ENCODE measurements at places on chromosomes 13 and 19.

- no peak for DNase-seq
Measured at GRCh38 chr19:40270362-40271089, 14.6 kb downstream of the AKT2 start.

GRCh38 chr13:98175823-98176222, 1.2 kb downstream of the RNF113B start:
- no peak for DNase-seq

DNA sequence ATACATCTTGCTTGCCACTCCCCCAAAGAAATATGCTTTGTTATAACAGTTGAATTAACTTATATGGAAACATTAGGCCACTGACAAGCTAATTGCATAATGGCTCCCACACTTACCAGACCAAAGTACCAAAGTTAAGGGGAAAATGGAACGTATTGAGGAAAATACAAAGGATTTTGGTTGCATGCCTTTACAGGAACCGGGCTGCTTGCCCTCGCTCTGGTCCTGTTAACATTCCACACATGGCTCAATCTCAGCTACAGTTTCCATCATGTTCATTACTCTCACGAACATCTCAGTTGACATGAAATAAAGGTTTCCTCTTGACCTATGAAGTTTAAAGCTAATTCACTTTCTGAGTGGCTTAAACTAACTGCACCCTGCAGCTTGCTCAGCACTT, 220.7 kb upstream of the RXFP2 start:
- DNase-seq = no peak

GRCh38 chr19:1624458-1624857, 19.2 kb upstream of the UQCR11 start:
- peak; percentile 78 for DNase-seq

GRCh38 chr19:4597278-4597974, 37.9 kb upstream of the SEMA6B start:
- no peak for DNase-seq

DNA sequence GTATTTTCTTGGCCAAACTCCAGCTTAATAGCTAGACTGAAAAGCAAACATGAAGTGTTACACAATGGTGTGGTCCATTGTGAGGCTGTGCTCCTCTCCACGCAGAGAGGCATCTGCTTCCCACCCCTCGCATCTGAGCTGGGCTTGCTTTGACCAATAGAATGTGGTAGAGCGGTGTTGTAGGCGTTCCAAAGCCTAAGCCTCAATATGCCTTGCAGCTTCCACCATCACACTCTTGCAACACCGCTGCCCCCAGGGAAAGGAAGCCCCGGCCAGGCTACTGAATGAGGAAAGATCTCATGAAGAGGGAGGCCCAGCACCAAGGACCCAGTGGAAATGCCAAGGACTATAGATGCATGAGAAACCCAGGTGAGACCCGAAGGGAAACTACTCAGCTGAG, 9.4 kb downstream of the FLT1 start:
- DNase-seq = no peak

GRCh38 chr19:4327252-4327876, 11.3 kb downstream of the STAP2 start:
- DNase-seq = no peak

- no peak for DNase-seq
Measured at GRCh38 chr19:16207063-16207462, 9.4 kb downstream of the AP1M1 start.

DNA sequence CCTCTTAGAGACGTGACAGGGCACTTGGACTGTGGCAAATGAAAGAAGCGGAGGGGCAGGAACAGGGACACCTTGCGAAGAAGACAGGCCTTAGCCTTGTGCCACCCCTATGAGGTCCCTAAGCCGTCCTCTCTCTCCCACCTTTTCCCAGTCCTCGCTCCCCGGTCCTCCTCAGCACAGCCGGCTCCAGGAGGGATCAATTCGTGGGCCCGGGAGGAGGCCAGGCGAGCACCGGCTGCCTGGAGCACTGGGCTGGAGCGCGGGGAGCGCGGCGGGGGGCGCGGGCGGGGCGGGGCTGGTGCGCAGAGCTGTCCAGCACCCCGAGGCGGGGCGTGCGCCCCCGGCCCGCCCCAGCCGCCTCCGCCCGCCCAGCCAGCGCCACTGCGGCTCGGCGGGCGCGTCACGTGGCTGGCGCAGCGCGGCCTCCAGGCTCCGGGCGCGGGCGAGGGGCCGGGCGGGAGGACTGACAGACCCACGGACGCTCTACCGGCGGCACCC, at the start of gene LRP3:
LRP3 (plus strand) TSS at position 466 of the 498 bp plus-strand sequence. CDS start 456 bp downstream, outside the sequence.
- peak; percentile 72 for DNase-seq

- no peak for DNase-seq
Measured at GRCh38 chr19:18425515-18426415, 6.6 kb downstream of the SSBP4 start.

DNA sequence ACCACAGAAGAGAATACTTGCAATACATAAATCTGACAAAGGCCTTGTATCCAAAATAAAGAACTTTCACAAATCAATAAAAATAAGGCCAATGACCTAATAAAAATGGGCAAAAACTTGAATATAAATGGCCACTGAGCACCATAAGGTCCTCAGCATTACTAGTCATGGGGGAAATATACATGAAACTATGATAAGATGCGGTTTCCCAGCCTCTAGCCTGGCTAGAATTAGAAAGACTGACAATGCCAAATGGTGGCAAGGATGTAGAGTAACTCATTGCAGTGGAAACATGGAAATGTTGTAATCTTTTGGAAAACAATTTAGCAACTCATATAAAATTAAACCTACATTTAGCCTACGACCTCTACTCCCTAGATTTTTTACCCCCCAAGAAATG, 227.1 kb downstream of the GGACT start:
- no peak for DNase-seq

GRCh38 chr19:2354670-2355069, 5.4 kb upstream of the TMPRSS9 start:
- DNase-seq = no peak

- peak; percentile 53 for DNase-seq
Measured at GRCh38 chr19:54207983-54208783, 7.5 kb downstream of the RPS9 start.

DNA sequence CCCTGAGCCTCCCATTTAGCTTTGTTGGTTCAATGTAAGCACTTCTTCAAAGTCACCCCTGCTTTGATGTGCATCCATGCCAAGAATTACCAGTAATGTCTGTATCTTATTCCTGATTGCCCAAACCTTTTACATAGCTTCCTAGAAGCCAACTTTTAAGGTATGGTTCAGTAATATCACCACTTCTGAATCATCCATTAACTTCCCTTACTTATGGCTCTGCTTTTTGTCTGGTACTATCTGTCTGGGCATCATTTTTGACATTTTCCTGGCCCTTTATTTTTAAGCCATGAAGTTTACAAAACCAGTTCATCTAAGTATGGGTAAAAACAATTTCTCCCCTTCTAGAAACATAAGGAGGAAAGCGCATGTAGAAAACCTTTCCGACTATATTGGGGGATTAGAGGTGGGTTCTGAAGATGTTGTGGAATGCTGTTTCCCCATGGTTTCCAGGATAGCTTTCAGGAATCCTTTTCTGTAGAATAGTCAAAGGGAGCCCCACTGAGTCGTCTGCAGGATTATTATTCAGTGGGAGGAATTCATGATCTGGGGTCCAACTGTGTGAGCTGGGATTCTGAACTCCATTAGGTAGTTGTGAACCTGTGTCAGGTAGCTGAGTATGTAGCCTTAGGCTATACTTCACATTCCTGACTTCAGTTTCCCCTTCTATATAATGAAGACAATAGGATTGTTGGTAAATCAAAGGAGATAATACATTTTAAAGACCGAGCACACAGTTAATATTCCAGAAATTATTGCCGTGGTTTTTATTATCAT, 163.8 kb downstream of the SUCLA2 start:
- DNase-seq = no peak

DNA sequence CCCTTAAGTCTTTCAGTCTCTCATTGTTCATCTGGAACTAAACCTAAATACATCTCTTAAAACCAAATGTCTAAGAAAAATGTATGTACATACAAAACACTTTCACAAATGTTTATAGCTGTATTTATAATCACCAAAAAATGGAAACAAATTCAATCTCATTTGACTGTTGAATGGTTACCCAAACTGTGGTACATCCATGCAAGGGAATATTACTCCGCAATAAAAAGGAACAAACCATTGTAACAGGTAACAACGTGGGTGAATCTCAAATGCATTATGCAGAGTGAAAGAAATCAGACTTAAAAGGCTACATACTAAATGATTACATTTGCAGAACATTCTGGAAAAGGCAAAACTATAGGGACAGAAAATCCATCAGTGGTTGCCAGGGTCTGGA, 425.2 kb downstream of the COG6 start:
- DNase-seq = no peak

- DNase-seq = no peak
Measured at GRCh38 chr13:96898212-96898611, 96.1 kb downstream of the OXGR1 start.

GRCh38 chr13:85140192-85140591, 659.0 kb downstream of the SLITRK6 start:
- DNase-seq = no peak

DNA sequence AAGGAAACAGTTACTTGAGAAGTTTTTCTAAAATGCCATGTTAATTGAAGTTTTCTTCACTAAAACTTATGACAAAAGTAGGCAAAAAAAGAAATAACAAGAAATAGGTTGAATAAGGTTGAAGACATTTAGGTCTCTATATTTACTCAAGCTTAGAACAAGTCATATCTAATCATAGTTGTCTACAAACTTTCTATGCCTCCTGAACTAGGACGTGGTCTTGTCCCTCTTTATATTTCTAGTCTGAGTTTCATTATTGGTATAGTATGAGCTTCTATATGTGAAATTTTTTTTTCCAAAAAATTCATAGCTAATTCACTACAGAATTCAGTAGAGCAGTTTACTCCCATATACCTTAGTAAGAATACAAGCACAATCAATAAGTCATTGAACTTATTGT, 836.4 kb downstream of the SLITRK6 start:
- DNase-seq = no peak

DNA sequence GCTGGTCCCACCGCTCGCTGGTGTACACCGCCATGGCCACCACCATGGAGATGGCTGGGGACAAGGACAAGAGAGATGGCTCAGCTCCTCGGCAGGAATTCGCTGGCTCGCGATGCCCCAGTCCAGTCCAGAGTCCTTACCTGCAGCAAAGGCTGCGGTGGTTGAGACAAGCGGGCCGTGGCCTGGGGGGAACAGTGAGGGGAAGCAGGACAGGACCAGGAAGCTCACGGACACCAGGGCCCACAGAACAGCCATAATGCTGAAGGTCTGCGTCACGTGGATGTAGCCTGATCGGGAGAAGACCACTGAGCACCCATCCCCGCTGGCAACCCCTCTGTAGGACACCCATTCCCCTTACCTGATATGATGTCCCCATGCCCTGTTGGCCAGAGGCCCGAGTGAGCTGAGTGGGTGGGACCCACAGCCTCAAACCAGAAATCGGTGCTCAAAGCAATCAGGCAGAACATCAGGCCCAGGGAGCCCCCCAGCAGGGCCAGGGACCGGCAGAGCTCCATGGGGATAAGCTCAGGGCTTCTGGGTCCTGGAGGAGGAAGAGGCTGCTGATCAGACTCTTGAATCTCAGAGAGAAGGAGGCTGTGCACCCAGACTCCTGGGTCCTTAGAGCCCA, 319 bp downstream of the NKG7 start:
- no peak for DNase-seq

DNA sequence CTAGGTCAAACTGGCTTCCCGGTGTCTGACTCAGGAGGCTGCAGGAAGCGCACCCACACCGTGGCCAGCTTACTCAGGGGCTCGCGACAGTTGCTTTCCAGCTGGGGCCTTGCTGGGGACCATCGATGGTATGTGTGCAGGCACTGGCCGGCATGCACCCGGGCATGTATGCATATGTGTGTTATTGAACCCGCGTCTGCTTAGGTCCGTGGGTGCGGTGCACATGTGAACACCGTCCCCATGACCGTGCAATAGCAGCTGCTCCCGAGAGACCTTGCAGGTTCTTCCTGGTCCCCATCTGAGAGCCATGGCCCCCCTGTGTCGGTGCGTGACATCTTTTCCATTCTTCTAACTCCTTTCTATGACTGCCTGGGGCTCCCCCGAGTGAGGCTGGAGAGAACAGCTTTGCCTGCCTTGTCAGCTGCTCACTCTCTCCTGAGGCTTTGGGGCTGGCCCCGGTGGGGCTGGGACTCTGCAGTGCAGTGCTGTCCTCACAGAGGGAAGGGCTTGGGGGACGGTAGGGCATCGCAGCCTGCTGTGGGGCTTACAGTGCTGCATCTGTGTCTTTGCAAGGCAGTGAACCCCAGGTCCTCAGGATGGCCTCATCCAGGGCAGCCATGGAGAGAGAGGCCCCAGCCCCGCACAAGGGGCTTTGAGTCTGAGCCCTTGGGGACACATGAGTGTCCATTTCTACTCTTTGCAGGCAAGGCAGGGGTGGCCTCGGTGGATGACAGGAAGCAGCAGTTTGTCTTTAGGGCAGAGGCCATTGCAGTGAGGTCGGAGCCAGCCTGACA, 65.1 kb downstream of the CHST8 start:
- DNase-seq = no peak

DNA sequence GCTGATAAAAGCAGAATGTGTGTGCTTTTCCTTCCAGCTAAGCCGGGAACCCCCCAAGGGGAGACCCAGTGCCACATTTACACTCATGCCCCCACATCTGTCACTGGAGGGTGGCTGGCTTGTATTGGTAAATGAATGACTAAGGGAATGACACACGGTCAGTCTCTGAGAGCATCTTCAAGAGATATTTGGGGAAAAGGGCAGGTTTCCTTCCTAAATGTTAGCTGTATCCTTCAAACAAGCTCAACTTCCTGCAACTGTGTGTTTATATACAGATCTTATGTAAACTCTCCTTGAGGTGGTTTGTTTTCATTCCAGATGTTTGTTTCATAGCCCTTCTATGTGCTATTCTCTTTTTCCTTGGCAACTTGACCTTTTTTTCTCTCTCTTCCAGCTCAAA, 192.6 kb downstream of the COL4A1 start:
- DNase-seq = no peak

GRCh38 chr13:63129995-63130394, 1714.3 kb upstream of the PCDH20 start:
- DNase-seq = no peak

- DNase-seq = no peak
Measured at GRCh38 chr13:65864039-65864438, 1366.1 kb downstream of the PCDH9 start.

- no peak for DNase-seq
Measured at GRCh38 chr19:12660980-12661379, 5.6 kb downstream of the MAN2B1 start.

GRCh38 chr13:70388935-70389334, 280.7 kb upstream of the KLHL1 start:
- DNase-seq = no peak

- no peak for DNase-seq
Measured at GRCh38 chr19:3979289-3979673, 6.0 kb downstream of the EEF2 start.

Data from HuH-7 (cell line).